ENCODE measurements at places on chromosomes 6 and 20. TPM values are rescaled to one million over a fixed set of nuclear protein-coding genes. Genes with fewer than 3 reads are reported as not detected.

GRCh38 chr20:38152175-38152620 is 12.9 kb downstream of the TGM2 start:
- no peak for DNase-seq

GRCh38 chr6:45728674-45729073 is 287.0 kb downstream of the CLIC5 start:
- no peak for DNase-seq

GRCh38 chr6:150033207-150033771 is 8.0 kb upstream of the RAET1L start:
- no peak for DNase-seq

- DNase-seq: no peak
Observed at GRCh38 chr6:95120984-95121383, 456.4 kb upstream of the MANEA start.

- no peak for DNase-seq
Observed at GRCh38 chr20:4153661-4154238, 138.4 kb upstream of the RNF24 start.

DNA sequence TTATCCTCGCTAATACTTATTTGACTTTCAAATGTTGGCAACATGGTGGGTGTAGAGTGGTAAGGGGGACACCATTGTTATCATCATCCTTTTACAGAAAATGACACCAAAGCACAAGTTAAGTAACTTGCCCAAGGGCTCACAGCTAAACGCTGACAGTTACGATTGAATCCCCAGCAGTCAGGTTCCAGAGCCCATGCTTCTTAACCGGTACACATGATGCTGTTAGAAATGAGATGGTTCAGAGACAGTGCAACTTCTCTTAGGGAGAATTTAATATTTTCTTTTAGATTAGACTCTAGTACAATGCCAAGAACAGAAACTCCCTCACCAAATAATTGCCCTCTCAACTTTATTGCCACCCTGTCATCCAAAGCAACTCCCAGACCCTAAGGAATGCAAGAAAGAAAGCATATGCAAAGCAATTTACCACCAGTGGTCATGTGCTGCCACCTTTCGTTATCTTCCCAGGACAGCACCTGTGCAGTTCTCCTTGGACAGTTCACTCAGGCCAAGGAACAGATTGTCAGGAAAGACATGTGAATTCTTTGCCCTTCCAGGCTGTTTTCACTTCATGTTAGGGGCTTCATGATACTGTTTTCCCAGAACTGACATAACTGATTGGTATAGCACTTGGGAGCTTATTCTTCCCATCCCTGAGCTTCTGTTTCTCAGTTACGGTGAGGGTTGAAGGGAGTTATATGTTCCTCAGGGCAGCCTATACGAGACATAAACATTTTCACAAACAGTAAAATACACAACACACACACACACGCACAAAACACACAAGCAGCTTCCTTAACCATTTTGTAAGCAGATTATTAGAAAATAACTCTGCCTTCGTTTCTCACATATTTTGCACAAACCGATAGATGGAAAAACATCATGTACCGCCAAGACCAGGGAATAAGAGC is 5.1 kb downstream of the HLA-DMA start:
- no peak for DNase-seq

DNA sequence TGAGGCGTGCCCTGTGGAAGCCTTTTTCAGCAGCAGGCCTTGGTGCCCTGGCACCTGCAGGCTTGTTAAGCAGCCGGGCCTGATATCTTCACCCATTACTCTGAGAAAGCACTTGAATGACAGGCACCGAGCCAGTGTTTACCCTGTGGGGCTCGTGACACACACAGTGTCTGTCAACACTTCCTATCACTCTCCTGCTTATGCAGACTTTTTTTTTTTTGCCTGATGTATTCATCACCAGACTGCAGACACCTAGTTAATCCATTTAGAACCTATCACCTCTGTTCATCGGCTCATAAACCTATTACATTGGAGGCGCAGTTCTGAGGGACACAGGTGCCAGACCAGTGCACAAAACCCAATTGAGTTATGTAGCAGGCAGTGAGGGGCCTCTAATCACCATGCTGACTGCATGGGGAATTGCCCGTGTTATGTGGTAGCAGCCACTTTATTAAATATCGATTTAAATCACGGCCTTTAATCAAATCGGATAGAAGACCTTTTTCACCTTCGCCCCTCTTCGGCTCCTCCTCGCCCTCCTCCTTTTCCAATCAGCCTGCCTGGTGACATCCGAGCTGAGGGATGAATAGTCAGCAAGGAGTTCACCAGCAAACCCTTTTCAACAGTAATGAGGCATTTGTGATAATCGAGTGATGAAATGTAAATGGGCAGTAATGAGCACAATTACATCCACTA is 962.9 kb upstream of the SLC35B3 start:
- no peak for DNase-seq

GRCh38 chr6:44111434-44112417 is 15.5 kb downstream of the MRPL14 start:
- no peak for DNase-seq

- DNase-seq: no peak
Observed at GRCh38 chr6:138541823-138542481, 42.7 kb upstream of the NHSL1 start.

DNA sequence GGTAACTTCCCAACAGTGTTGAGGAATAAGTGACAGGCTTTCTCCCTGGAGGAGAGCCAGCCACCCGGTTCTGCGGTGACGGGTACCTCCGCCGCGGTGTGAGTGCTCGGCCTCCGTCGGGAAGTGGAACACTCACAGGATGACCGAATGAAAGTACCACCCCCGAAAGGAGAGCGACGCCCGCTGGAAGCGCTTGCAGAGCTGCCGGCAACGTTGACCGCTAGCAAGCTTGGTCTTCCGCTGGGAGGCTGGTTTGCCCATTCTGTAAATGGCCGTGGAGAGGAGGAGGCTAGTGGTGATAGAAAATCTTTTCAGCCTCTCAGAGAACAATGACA is 614 bp upstream of the TMEM242 start:
- peak; percentile 78 for DNase-seq

- DNase-seq: peak; percentile 19
Observed at GRCh38 chr20:46057856-46058598, 29.0 kb downstream of the SLC12A5 start.

GRCh38 chr6:35014341-35014740 is 125.3 kb downstream of the ANKS1A start:
- no peak for DNase-seq

GRCh38 chr6:116611056-116611455 is 5.2 kb upstream of the RSPH4A start:
- DNase-seq: no peak

DNA sequence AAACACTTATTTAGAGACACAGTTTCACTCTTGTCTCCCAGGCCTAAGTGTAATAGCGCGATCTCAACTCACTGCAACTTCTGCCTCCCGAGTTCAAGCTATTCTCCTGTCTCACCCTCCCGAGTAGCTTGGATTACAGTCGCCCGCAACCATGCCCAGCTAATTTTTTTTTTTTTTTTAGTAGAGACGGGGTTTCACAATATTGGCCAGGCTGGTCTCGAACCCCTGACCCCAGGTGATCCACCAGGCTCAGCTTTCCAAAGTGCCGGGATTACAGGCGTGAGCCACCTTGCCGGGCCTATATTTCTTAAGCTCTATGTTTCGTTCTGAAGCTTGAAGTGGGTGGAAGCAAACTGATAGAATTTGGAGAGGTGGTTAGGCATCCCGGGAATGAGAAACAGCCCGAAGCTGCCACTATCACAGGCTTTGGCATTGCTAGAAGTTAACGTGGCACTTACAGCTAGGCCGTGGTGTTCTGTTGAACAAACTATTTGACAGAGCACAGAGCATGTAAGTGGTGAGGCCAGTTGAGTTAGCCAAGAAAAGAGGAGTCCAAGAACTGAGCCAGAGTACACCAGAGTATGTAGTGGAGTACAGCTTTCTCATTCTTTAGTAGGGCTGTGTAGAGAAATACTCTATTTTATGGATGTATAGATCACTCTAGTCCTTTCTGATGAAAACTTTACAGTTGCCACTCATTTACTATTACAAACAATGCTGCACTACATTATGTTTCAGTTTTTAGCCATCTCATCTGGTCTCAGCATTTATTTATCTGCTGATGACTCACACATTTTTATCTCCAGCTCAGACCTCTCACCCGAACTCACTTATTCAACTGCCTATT is 62.0 kb upstream of the HFE start:
- DNase-seq: no peak

DNA sequence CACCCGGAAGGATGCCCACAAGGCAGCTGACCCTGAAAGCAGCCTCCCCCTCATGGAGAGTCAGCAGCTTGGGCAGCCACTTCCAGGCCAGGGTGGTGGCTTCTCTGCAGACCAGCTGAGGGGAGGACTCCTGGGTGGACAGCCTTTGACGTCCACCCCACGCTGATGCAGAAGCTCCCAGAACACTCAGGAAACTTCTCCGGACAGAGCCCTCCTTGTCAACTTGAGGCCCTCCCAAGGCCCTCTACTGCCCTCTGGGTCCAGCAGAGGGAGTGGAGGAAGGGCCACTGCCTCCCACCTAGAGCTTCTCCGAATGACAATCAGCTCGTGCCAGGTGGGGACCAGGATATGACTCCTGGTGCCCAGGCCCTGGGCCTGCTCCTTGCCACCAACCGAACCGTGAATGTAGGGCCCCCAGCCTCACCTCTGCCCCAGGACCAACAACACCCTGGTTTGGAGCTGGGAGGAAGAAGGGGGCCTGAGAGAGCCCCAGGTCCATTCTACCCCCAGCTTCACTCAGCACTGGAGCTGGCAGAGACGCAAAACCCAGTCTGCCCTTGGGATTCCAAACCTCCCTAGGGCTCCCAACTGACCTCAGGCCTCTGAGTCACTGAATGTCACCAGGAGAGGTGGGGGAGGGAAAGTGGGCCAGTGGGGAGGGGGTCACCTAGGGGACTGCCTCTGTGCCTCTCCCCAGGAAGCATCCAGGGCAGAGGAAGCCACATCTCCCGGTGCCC is 10.9 kb upstream of the SLC22A7 start:
- no peak for DNase-seq

GNAS-AS1 gene
- polyA plus RNA-seq: 1.2 TPM

RAET1G gene
- 0.75 TPM for polyA plus RNA-seq

NKX2-2 gene
- not detected for polyA plus RNA-seq

NECAB3 gene
- polyA plus RNA-seq: 11.4 TPM

KCNB1 gene
- polyA plus RNA-seq: 0.47 TPM

GRM1 gene
- 0.24 TPM for polyA plus RNA-seq

SCGN gene
- 0.35 TPM for polyA plus RNA-seq

PPIL6 gene
- 21.3 TPM for polyA plus RNA-seq

SLC17A3 gene
- 1.5 TPM for polyA plus RNA-seq

All from right renal cortex interstitium (tissue), 3 donors.